NCI-H2171 (cell line): ENCODE measurements at places on chromosomes 1 and 21.

DNA sequence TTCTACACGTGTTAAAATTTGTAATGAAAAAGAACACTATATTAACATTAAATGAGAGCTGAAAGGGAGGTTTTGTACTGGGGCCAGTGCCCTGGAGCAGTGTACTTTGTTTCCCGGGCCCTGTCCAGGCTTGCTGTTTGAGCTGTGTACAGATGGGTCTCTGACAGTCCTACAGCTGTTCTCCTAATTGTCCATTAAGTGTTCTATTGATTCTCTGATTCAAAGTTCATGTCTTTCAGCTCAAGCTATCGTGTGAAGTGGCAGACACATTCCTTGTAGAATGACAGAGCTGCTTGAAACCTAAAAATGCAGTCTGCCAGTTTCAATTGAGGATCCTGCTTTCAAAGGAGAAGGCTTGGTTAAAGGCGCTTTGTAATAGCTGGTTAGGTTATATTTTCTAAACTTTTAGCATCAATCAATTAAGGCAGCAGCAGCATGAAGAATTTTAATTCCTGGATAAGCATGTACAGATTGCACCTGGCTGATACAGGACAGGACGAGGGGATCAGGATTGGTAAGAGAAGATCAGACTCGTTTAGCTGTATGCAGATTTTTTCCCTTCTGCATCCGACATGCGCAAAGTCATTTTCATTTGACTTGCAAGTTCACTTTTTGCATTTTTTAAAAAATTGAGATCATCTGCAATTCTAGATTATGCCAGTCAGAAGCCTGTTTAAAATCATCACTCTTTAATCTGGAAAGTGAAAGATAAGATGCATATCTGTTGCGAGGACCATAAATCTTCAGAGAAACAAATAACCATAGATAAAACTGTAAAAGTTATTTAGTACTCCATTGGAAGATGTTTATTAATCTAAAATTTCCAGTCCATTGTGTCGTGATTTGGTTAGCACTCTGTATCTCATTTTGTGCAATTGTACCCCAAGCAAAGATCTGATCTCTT lies 98.5 kb downstream of the ATG4C start:
- peak; percentile 70 for DNase-seq

DNA sequence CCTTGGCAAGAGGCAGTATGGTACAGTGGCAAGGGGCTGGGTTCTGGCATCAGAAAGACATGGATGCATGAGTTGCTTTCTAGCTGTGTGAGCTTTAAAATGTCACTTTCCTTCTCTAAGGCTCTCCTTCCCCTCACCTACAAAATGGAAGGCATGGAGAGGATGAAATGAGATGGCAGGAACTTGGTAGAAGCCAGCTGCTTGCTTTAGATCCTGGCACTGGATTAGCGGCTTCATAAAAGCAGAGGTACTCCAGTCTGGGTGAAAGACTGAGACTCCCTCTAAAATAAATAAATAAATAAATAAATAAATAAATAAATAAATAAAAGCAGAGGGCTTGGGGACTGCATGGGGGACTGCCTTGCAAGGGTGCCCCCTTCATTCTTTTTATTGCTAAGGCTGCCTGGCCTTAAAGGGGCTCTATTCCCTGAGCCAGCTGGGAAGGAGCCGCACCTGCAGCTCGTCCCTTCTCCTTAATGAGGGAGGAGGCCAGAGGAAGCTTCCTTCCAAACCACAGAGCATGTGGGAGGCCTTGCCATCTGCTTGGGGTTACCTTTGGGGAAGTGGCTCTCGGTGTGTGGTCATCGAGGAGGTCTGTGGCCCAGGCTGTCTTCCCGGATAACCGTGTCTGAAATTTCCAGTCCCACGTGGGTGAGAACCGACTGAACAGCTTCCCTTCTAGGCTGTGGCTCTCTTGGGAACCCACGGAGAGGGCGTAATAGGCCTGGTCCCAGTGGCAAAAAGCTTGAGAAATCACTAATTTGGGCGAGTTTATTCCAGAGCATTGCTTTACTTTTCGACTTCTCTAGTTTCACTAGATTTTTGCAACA lies 2.0 kb upstream of the ATP13A2 start:
- DNase-seq, result no peak

- peak; percentile 30 for DNase-seq
Observed at GRCh38 chr1:35706846-35707600, 11.7 kb downstream of the C1orf216 start.

- no peak for DNase-seq
Observed at GRCh38 chr1:63671514-63671913, 78.3 kb downstream of the PGM1 start.

DNA sequence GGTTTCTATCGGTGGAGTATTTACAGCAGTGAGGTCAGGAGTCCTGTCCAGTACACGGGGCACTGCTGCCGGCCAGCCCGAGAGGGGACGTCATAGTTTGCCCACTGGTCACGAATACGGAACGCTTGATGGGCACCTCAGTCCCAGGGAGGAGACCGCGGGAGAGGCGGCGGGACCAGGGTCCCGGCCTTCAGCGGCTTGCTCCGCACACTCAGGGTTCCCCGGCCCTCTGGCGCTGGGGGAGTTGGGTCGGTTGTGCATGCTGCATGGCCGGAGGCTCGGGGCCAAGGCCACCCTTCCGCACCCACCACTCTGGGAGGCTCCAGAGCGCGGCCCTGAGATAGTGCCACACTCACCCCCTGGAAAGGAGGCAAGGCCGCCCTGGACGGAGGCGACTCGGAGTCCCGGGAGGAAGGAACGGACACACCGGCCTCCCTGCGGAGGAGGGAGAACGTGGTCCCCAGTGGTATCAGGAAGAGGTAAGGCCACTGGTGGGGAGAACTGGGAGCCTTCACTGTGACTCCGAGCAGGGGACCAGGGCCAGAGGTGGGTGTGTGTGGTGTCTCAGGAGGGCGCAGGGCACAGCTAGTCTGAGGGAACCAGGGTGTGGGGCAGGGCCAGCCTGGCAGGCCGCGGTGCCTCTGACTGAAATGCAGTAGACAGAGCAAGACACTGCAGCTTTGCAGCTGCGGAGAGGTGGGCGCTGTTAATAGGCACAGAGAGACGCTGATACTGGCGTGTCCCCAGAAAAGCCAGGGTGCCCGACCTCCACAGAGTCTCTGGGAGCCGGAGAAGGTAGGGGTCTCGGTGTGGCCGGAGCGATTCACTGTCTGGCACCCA lies 28.6 kb upstream of the PRSS38 start:
- DNase-seq, result no peak

GRCh38 chr21:36059823-36060158 lies 535 bp downstream of the SETD4 start:
- no peak for DNase-seq

GRCh38 chr1:20497506-20497905 lies 10.4 kb downstream of the MUL1 start:
- DNase-seq, result no peak

- DNase-seq, result no peak
Observed at GRCh38 chr21:34343838-34344381, 19.9 kb upstream of the KCNE2 start.

DNA sequence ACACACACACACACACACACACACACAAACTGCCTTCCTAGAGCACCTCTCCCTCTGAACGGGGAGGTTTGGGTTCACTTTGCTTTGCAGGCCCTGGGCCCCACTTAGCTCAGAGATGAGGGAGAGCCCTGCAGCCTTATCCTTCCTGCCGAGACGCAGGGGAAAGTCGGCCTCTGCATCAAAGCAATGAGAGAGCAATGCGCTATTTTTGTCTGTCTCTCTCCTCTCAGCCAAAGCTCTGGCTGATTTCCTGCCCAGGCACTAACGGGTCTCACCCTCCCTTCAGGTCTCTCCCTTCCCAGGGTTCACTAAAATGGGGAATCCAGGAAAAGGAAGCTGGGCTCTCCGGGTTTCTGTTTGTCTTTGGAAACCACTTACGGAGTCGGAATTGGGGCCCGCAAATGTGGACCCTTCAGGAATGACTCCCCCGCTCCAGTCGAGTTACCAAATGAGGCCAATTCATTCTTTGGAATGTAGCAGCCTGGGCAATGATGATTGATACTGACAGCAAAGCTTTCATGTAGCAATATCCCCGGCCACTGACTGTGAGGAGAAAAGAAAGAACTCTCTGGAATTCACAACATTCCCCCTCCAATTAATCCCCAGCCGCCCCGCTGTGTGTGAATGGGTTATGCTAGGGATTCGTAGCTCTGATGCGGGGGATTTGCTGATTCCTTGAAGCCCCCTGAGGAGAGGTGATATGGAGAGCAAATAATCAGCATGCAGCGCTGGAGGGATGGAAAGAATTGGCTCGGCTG lies 61.5 kb upstream of the WLS start:
- DNase-seq, result no peak

DNA sequence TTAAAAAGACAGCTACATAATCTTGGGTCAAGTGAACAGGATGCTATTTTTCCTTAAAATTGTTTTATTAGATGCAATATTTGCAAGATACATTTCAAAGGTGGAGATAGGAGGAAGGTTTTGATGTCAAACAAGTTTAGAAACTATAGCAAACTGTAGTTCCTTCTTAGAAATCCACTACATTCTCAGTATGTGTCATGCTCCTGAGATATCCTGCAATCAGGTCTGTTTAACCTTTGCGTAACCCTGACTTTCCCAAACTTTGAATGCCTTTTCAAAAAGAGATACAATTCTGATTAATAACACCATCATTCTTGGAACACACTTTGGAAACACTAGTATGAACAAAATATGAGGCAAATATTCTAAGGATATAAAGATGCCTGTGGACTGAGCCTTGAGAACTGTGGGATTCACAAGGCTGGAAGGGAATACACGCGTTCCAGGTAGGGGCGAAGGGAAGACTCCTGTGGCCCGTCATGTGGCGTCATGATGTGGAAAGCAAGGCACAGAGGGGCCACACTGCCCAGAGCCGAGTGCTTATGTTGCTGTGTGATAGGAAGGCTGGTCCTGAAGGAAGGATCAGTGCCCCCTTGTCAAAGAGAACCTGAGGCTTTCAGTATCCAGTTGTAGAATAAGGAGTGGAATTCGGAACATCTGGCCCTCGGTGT lies 19.6 kb upstream of the TARBP1 start:
- DNase-seq, result no peak
